ENCODE measurements at places on chromosomes 5 and 9.

DNA sequence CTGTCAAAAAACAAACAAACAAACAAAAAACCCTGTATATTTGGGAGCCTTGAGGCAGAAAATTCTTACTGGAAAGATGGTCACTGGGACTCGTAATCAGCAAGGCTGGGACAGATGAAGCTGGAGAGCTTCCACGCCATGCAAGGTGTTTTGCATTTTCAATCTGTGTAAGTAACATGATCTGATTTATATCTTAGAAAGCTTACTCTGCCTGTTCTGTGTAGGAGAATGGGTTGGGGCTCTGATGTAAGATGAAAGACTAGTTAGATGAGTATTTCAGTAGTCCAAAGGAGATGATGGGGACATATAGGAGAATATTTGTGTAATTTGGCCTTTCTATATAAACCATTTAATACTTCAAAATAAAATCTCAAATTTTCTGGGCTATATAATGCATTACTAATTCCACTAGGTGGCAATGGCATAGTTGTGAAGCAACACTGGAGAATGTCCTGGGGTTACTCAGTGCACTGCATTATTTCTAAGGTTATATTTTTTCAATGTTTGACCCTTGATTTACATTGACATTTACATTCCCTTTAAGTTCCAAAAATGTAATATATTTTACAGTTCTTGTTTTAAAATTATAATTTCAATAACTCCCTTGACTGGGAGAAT is 21.9 kb upstream of the FSD1L start:
- peak; percentile 9 for DNase-seq

- DNase-seq, result no peak
These were observed 57.8 kb downstream of the ELL2 start for GRCh38 chr5:95903838-95904237.

- DNase-seq, result no peak
These were observed 11.0 kb downstream of the STC2 start for GRCh38 chr5:173317091-173317730.

- DNase-seq, result no peak
These were observed 139.6 kb downstream of the CMYA5 start for GRCh38 chr5:79829260-79829659.

GRCh38 chr5:133316346-133317343 is 264.8 kb downstream of the HSPA4 start:
- no peak for DNase-seq

- DNase-seq, result no peak
These were observed 217.2 kb downstream of the IRX2 start for GRCh38 chr5:2534251-2534650.

DNA sequence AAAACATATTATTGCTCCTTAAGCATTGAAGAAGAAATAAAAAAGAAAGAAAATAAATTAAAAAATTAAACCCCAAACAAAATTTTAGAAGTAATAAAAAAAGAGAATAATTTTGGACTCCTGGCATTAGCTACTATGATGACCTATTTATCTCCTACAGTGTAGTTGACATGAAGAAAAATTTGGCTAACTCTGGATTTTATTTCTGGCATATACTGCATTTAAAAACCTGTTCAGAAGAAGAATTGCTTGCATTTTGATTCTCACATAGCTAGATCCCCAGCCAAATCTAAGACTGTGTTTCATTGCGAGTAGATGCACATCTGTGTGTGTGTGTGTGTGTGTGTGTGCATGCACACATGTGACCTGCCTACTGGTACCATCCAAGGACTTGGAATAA is 30.1 kb upstream of the GABRG2 start:
- no peak for DNase-seq

GRCh38 chr5:66239034-66239433 is 94.9 kb downstream of the SREK1 start:
- DNase-seq, result no peak

GRCh38 chr9:87184956-87185642 is 237.8 kb upstream of the GAS1 start:
- no peak for DNase-seq

GRCh38 chr5:169160405-169160901 is 140.5 kb downstream of the SLIT3 start:
- no peak for DNase-seq

GRCh38 chr9:69815313-69815712 is 5.3 kb upstream of the CFAP95 start:
- no peak for DNase-seq

GRCh38 chr5:50887889-50888633 is 221.6 kb downstream of the PARP8 start:
- no peak for DNase-seq

DNA sequence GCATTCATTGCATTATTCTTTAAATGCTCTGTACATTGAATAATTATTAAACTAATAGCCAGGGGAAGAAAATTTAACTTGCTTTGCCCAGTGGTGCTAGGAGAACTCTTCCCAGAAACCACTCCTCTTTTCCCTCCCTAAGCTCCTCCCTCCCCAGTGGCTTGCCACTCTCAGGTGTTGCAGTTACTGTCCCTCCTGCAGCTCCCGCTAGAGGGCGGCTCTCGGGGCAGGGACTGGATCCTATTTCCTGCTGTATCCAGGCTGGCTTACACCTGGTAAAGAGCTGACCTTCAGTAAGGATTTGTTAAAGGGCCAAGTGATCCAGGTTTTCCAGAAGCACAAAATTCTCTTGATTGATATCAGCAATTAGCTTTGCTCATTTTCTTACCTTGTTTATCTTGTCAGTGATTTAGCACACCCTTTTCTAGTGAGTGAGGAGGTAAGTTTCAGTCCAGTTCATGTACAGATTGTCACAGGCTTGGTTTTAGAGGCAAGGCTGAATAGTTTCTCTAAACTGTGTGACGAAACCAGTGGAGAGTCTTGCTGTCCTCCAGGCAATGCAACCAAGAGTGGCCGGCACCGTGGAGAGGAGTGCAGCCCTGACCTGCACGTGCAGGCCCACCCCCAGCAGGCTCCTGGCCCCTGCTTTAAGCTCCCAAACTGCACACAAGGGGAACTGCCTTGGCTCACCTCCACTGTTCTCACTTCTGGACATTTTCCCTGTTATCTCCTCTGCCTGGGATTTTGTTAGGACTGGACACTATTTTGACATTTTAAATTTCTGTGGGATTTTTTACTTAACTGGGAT is 423.8 kb downstream of the SPOCK1 start:
- peak; percentile 52 for DNase-seq

GRCh38 chr9:13189362-13189761 is 90.1 kb downstream of the MPDZ start:
- DNase-seq, result no peak

DNA sequence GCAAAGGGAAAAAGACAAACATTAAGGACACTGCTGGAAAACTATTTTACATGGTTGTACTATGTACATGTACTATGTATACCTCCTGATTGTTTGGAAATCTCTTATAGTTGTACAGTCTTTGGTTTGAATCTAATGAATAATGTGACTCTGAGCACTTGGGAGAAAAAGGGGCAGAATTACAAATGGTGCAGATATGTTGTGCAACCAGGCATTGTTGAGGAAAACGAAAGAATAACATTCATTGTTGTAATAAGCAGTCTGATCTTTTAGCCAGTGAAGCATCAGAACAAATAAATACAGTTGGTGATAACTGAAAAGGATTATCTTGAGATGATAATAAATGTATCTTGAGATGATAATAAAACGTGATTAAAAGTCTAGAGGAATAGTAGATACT is 87.2 kb downstream of the CSNK1G3 start:
- DNase-seq, result no peak

- peak; percentile 37 for DNase-seq
These were observed at the start of gene RXFP3 for GRCh38 chr5:33936381-33937016. TSS of gene RXFP3 (plus strand) at chr5:33936386. CDS start at chr5:33936741, 355 bp downstream.

GRCh38 chr9:68480807-68481206 is 59.9 kb downstream of the TMEM252 start:
- no peak for DNase-seq

GRCh38 chr9:2837915-2838314 is 6.0 kb downstream of the PUM3 start:
- no peak for DNase-seq

DNA sequence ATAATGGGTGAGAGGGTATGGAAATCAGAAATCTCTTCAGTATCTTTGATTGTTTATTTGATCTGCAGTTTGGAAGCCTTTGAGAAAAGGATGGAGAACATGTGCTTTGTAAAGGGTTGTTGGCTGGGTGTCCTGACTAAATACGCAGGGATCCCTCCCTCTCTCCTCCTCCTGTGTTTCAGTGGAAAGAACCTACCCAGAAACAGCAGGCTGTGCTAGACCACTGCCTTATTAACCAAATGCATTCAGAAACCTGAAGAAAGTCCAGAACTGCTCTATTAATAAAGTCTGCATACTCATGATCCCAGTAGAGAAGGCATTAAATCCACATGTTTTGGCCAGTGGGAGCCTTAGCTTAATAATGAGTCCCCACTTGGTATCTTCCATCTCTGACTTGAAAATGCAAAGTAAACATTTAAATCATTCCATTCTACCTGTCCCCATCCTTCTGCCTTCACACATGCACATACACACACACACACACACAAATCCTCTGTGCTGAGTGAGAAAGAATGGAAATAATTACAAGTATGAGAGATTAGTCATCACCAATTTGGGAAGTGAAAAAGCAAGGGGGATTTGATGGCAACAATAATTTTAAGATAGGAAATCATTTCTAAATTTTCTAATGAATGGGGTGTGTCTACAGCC is 10.0 kb upstream of the LECT2 start:
- no peak for DNase-seq

DNA sequence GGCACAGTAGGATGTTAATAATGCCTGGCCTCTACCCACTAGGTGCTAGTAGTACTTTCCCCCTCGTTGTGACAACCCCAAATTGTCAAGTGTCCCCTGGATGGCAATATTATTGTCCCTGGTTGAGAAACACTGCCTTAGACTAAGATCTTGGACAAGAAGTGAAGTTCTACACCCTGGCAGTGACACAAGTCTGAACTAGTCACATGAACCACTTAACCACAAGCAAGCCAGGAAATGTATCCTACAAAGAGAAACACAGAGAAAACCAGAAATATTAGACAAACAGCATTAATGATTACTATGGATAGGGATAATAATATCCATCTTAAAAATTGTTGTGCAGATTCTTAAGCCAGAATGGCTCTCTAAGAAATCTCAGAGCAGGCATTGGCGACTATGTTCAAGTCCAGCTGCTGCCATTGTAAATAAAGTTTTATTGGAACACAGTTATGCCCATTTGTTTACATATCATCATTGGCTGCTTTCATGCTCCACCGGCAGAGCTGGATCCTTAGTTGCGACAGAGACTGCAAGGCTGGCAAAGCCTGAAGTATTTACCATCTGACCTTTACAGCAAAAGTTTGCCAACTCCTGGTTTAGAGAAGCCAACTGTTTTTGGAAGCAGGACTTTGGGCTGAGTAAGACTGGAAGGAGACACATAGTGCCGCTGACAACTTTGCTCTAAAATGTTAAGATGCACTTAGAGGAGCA is 80.8 kb downstream of the NTRK2 start:
- no peak for DNase-seq

- DNase-seq, result no peak
These were observed 290.5 kb upstream of the RASA1 start for GRCh38 chr5:86977190-86977589.

GRCh38 chr9:131635285-131635684 is 90.0 kb downstream of the PRRT1B start:
- no peak for DNase-seq

GRCh38 chr5:105430516-105430915 is 1867.9 kb upstream of the NUDT12 start:
- DNase-seq, result no peak

GRCh38 chr5:76104027-76104426 is 20.8 kb downstream of the SV2C start:
- DNase-seq, result no peak

- no peak for DNase-seq
These were observed 23.9 kb downstream of the DCP2 start for GRCh38 chr5:113000466-113000865.

GRCh38 chr9:115378758-115379157 is 260.8 kb upstream of the TNC start:
- DNase-seq, result no peak

DNA sequence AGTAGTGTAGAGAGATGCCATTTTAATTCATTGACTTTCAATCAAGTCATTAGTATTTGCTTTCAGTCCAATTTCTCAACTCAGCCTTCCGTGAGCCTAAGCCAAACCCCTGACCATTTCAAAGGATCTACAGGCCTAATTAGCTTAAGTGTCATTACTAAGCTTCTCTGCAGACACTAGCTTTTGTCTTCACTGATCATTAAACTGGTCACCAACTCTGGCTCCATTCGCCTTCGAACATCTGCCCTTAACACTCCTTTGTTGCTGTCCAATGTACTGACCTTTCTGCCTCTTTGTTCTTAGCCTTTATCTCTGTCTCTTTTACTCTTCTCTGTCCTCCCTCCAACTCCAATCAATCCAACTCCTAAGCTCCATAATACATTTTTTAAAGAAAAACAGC is 299.3 kb downstream of the DIRAS2 start:
- DNase-seq, result peak; percentile 49

GRCh38 chr5:123722451-123722850 is 210.5 kb downstream of the CSNK1G3 start:
- DNase-seq, result no peak

GRCh38 chr5:137693307-137693950 is 42.5 kb downstream of the KLHL3 start:
- DNase-seq, result no peak

- peak; percentile 81 for DNase-seq
These were observed 39.6 kb upstream of the TIFAB start for GRCh38 chr5:135491552-135492318.

DNA sequence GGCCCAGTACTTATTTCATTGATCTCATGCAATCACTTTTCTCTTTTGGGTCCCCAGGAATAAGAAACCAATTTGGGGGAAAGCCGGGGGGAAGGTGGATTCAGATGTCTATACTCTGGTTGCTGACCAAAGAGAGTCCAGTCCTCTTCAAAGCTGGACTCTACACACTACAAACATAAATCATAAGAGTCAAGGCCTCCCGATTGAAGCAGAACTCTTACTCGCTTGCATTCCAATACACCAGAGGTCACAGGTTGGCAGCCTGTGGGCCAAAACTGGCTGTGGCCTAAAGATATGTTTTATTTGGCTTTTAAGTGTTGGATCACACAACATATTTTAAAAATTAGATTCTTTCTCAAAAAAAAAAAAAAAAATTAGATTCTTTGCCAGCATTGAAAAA is 311.4 kb upstream of the MSX2 start:
- no peak for DNase-seq

All from NCI-H1092 treated with DMSO at 0.1 percent for 48 hours (cell line).